ENCODE measurements at places on chromosomes 3 and 15. TPM values are rescaled to one million over a fixed set of nuclear protein-coding genes. Genes with fewer than 3 reads are reported as not detected.

- peaks cover 21% of the 10 kb centered on the region for H3K4me1 ChIP-seq
- no peak overlapping the region for H3K4me3 ChIP-seq
- H3K27me3 ChIP-seq: no peaks in the 10 kb centered on the region
- no peak overlapping the region for H3K27ac ChIP-seq
- H3K36me3 ChIP-seq: peaks cover 8% of the 10 kb centered on the region
Measured at GRCh38 chr3:45552794-45553371, 41.7 kb upstream of the LIMD1 start.

DNA sequence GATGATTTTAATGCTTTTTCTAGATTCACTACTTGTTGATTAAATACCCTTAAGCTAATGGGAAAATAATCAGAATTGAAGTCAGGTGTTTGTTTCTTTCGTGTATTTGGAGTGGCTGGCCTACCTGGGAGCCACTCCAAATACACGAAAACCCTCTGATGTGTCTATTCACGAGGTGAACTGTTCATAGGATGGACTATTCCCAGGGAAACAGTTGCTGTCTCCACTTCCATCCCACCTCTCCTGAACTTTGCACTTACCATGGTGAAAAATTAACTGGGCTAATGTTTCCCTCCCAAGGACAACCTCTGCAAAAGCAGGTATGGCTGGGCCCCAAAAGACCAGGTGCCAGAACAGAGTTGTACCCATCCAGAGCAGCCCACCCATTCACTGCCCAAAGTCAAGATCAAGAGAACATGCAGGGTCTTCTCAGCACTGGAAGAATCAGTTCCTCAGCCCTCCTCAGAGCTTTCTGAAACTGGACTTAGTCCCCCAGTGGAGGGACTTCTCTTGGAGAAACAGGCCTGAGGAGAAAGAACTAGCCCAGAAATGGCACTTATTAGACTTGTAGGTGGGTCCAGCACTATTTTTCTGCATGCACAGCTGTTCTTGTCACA, 2.9 kb upstream of the SMAD3 start:
- H3K27ac ChIP-seq: peak overlapping the region; percentile 12
- no peaks in the 10 kb centered on the region for H3K36me3 ChIP-seq
- H3K4me1 ChIP-seq: peaks cover 29% of the 10 kb centered on the region
- peaks cover 8% of the 10 kb centered on the region for H3K27me3 ChIP-seq

- no peaks in the 10 kb centered on the region for H3K36me3 ChIP-seq
- peaks cover 40% of the 10 kb centered on the region for H3K4me1 ChIP-seq
- peak overlapping the region; percentile 61 for H3K4me3 ChIP-seq
- H3K27me3 ChIP-seq: peaks cover 3% of the 10 kb centered on the region
Measured at GRCh38 chr3:46663591-46664135, 29.8 kb downstream of the ALS2CL start.

DNA sequence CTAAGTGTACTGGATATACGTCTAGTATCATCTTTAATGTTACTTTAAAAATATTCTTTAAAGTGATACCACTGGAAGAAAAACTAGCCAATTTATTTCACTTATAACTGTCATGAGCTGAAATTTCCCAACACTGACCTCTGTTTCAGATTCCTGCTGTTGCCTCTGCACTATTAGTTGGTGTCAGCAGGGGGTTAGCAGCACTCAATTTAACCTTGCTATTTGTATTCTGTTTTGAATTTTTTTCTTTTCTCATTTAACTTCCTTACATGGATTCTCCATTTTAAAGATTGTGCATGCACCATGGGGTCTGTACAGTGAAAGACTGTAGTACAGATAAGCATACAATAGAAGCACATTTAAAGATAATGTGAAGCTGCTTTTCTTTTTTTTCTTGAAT, 169.2 kb downstream of the UBE2E2 start:
- DNase-seq: no peak
- H3K27ac ChIP-seq: no peak overlapping the region
- H3K36me3 ChIP-seq: no peaks in the 10 kb centered on the region
- H3K4me1 ChIP-seq: peaks cover 12% of the 10 kb centered on the region

GRCh38 chr3:76615719-76616118, 424.2 kb upstream of the ROBO2 start:
- H3K27me3 ChIP-seq: no peaks in the 10 kb centered on the region
- H3K4me3 ChIP-seq: no peak overlapping the region
- no peaks in the 10 kb centered on the region for H3K4me1 ChIP-seq
- DNase-seq: no peak
- no peaks in the 10 kb centered on the region for H3K36me3 ChIP-seq
- no peak overlapping the region for H3K27ac ChIP-seq

DNA sequence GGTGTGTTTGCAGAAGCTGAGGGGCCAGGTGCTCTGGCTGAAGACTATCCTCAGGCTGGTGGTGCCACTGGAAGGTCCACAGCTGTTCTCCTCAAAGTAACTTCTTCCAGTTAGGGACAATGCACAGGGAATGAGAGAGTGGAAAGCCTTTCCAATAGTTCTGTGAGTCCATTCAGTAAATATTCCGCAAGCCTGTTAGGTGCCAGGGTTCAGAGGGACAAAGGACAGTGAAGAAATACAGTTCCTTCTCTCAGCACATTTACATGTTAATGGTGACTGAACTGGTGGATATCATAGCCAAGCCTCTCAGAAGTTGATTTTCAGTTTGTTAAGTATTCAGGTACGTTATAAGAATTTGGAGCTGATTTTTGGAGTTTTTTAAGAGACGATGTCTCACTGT, 122.5 kb downstream of the C3orf70 start:
- H3K36me3 ChIP-seq: peaks cover 29% of the 10 kb centered on the region
- H3K4me3 ChIP-seq: no peak overlapping the region
- H3K27me3 ChIP-seq: no peaks in the 10 kb centered on the region
- DNase-seq: no peak

GRCh38 chr3:189808246-189809007, 177.2 kb downstream of the TP63 start:
- peaks cover 16% of the 10 kb centered on the region for H3K27me3 ChIP-seq
- H3K4me1 ChIP-seq: peaks cover 6% of the 10 kb centered on the region
- no peak overlapping the region for H3K4me3 ChIP-seq
- H3K36me3 ChIP-seq: no peaks in the 10 kb centered on the region
- H3K27ac ChIP-seq: no peak overlapping the region
- DNase-seq: no peak

DNA sequence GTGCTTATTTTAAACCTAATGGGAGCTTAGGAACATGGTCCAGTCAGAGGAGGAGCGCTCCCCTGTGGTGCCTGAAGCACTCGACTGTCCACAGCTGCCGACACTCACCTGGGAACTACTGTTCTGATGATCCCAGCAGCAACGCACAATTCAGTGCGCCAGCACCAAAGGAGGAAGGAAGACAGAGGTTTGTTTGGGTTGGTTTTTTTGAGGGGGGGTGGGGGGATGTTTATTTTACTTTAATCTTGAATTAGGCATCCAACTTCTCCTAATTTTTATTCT, 48.8 kb upstream of the VGLL4 start:
- no peak overlapping the region for H3K27ac ChIP-seq
- peaks cover 10% of the 10 kb centered on the region for H3K36me3 ChIP-seq
- no peak for DNase-seq
- H3K4me1 ChIP-seq: peaks cover 33% of the 10 kb centered on the region
- no peak overlapping the region for H3K4me3 ChIP-seq

DNA sequence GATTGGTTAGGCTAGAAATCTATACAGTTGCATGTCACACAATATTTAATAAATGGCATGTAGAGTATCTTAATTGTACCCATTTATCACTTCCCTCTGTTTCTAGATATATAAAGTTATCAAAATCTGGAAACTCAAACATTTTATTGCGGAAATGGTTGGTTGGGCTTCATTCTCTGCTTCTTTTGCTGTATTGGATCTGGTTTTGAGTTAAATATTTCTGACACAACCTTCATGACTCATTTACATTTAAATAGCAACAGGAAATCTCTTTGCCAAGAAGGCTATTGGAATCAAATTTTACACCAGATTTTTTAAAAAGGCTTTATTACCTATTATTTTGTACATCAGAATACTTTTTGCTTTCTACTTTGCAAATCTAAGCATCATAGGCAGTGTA, 153.8 kb downstream of the EBLN2 start:
- H3K4me3 ChIP-seq: no peak overlapping the region
- no peaks in the 10 kb centered on the region for H3K36me3 ChIP-seq
- no peak overlapping the region for H3K27ac ChIP-seq

DNA sequence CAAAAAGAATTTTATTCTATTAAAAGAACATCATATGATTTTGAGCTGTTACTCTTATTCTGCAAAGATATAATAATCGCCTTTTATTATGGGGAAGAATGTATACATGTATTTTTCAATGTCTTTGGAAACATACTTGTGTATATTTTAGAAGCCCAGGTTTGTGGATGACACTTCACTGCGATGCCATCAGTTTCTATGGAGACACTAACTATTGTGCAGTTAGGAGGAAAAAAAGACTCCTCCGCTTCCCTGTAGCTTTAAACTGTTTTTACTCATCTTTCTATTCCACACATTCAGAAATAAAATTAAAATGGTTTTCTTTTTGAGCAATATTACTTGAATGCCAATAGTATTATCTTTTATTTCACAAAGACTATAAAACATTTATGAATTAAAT, 305.0 kb downstream of the NLGN1 start:
- no peaks in the 10 kb centered on the region for H3K36me3 ChIP-seq
- H3K27ac ChIP-seq: no peak overlapping the region
- H3K4me3 ChIP-seq: no peak overlapping the region
- no peaks in the 10 kb centered on the region for H3K4me1 ChIP-seq
- DNase-seq: no peak
- no peaks in the 10 kb centered on the region for H3K27me3 ChIP-seq

DNA sequence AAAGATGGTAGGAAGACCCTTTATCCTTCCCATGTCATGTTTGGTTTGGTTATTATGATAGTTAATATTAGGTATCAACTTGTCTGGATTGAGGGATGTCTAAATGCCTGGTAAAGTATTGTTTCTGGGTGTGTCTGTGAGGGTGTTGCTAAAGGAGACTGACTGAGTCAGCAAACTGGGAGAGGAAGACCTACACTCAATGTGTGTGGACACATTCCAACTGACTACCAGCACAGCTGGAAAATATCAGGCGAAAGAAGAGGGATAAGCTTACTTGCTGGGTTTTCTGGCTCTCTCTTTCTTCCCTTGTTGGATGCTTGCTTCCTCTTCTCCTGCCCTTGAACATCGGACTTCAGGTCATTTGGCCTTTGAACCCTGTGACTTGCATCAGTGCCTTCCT, 1227.6 kb upstream of the EPHA6 start:
- no peak overlapping the region for H3K4me3 ChIP-seq
- no peaks in the 10 kb centered on the region for H3K36me3 ChIP-seq
- H3K27me3 ChIP-seq: no peaks in the 10 kb centered on the region
- DNase-seq: no peak
- no peaks in the 10 kb centered on the region for H3K4me1 ChIP-seq
- H3K27ac ChIP-seq: no peak overlapping the region

DNA sequence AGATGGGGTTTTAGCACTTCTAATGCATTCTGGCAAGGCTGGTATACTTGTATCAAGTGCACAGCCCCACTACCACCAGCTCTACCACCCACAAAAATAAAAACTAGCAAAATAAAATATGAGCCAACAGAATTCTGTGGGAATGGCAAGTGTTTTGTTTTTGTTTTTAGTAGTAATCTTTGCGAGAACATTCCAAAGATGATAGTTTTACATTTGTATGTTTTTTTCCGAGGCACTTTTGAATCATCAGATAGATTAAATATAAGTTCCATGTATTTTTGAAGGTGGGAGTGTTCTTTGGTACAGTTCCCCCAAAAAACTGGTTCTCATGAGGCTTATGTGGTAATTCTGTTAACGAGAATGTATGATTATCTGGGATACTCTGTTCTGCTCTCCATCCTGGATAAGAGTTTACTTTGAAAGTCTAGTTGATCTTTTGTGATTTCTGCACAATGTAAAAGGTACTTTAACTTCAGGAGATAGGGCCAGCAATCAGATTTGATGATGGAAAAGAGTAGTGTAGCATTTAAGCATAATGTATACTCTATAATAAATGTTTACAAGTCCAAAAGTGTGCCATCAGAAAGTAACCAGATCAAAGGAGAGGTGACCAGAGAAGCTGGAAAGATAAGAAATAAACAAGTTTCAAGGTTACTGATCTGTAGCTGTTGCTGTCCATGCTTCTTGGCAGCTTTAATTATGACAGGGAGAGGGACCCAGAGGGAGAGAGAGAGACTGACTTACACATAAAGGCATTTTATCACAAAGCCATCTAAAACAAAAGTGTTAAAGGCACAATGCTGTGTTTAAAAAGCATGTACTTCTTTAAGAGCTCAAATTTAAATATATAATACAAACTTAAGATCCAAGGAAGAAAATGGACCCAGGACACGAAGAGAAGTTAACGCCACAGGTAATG, 130.9 kb downstream of the PGPEP1L start:
- H3K36me3 ChIP-seq: no peaks in the 10 kb centered on the region
- H3K27me3 ChIP-seq: no peaks in the 10 kb centered on the region
- peaks cover 65% of the 10 kb centered on the region for H3K4me1 ChIP-seq
- H3K27ac ChIP-seq: peak overlapping the region; percentile 25

GRCh38 chr3:123385981-123386380, 62.9 kb downstream of the ADCY5 start:
- peaks cover 13% of the 10 kb centered on the region for H3K27me3 ChIP-seq
- H3K4me1 ChIP-seq: peaks cover 36% of the 10 kb centered on the region
- H3K36me3 ChIP-seq: no peaks in the 10 kb centered on the region
- DNase-seq: no peak
- no peak overlapping the region for H3K4me3 ChIP-seq
- H3K27ac ChIP-seq: no peak overlapping the region

DNA sequence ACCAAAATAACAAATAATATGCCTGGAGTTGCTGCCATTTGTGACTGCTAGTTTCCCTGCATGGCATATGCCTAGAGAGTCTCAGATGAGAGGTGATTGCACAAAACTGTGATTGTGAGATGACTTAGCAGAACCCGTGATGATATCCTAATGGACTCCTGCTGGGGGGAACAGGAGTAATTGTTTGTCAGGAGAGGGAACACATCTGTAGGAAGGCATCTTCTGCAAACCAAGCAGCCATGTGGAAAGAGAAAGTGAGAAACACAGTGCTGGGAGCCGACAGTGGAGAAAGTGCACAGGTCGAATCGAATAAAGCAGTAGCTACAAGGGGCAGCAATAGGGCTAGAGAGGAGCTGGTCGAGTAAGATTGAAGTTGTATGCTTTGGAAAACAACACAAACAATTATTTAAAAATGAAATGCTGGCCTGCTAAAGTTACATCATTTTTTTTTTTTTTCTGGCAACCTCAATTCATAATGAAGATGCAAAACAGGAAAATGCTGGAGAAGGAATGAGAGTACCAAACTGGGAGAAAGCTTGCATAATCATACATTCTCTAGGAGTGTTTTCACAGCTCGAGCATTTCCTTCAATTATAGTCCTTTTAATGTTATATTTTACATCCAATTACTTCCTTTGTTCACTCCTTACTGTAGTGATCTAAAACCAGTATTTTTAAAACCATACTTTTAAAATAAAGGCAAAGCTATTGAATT, 494.2 kb upstream of the AGTR1 start:
- H3K4me3 ChIP-seq: peak overlapping the region; percentile 40
- H3K36me3 ChIP-seq: no peaks in the 10 kb centered on the region
- peaks cover 3% of the 10 kb centered on the region for H3K27me3 ChIP-seq
- H3K4me1 ChIP-seq: peaks cover 23% of the 10 kb centered on the region
- no peak overlapping the region for H3K27ac ChIP-seq

- H3K27ac ChIP-seq: no peak overlapping the region
- no peaks in the 10 kb centered on the region for H3K27me3 ChIP-seq
- no peak for DNase-seq
- H3K4me3 ChIP-seq: no peak overlapping the region
- no peaks in the 10 kb centered on the region for H3K36me3 ChIP-seq
Measured at GRCh38 chr3:104520228-104520655, 846.5 kb upstream of the ALCAM start.

Gene ZBED2
- total RNA-seq: 2.2 TPM

Gene TRPM1
- total RNA-seq: not detected

Gene CKMT1B
- total RNA-seq: 73.2 TPM

Gene GNAT1
- not detected for total RNA-seq

Gene RTP2
- not detected for total RNA-seq

Gene RHCG
- total RNA-seq: 22.4 TPM

Gene CKMT1A
- 37.3 TPM for total RNA-seq

Gene PLD1
- total RNA-seq: 44.6 TPM

Gene LRRC15
- 0.07 TPM for total RNA-seq

Measured in type B pancreatic cell (in vitro differentiated cells).